ENCODE measurements at places on chromosomes 12 and 14. TPM values are rescaled to one million over a fixed set of nuclear protein-coding genes. Genes with fewer than 3 reads are reported as not detected.

IQSEC3 gene
- 0.97 TPM for polyA plus RNA-seq

VIPAS39 gene
- polyA plus RNA-seq = 10.5 TPM

CCDC175 gene
- not detected for polyA plus RNA-seq

MSRB3 gene
- polyA plus RNA-seq = not detected

TGM1 gene
- not detected for polyA plus RNA-seq

OTX2 gene
- not detected for polyA plus RNA-seq

SERPINA9 gene
- polyA plus RNA-seq = not detected

- H3K4me1 ChIP-seq = peaks cover 14% of the 10 kb centered on the region
- DNase-seq = no peak
- peak overlapping the region; percentile 88 for H3K27ac ChIP-seq
- H3K36me3 ChIP-seq = peaks cover 15% of the 10 kb centered on the region
- H3K4me3 ChIP-seq = peak overlapping the region; percentile 94
- no peaks in the 10 kb centered on the region for H3K27me3 ChIP-seq
Observed at GRCh38 chr14:60981633-60982455, 799 bp downstream of the SLC38A6 start.

- no peaks in the 10 kb centered on the region for H3K4me1 ChIP-seq
- no peak overlapping the region for H3K4me3 ChIP-seq
- H3K36me3 ChIP-seq = no peaks in the 10 kb centered on the region
Observed at GRCh38 chr14:94679937-94680861, 68.0 kb downstream of the SERPINA3 start.

DNA sequence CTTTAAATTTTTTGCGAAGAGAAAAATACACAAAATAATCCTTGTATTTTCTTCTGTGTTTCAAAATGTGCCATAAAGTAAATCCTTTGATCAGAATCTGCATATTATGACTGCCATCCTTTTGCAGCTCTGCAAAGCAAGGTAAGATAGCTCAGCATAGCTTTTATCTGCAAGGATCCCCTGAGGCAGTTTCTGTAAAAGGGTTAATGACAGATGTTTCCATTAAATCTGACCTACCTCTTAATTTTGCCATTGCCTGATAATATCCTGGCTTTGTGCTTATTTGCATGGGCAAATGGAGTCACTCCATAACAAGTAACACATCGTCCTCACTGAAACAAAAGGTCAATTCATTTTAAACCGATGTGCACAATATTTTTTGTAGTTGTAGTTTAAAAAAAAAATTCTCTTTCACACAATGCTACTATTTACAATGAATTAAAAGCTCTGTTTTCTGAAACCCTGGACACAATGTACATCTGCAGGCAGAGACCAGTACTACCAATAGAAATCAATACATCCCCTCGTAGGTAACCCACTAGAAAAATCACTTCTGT is 108.5 kb upstream of the SOX5 start:
- no peak for DNase-seq
- no peaks in the 10 kb centered on the region for H3K36me3 ChIP-seq
- no peaks in the 10 kb centered on the region for H3K27me3 ChIP-seq
- no peak overlapping the region for H3K4me3 ChIP-seq

DNA sequence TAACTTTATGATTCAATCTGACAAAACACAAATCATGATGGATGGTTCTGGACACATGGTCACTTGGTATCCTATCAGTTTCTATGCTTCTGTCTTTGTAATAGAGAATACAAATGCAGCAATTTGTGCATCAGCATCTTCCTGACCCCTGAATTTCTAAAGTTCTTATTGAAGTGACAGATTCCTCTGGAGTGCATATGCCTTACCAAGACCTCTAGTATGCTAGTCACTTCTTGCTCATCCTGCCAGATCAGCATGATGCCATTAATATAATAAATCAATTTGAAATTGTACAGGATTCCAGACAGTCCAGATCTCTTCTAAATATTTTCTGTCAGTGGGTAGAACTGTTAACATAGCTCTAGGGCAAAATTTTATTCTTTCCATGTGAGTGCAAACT is 40.6 kb upstream of the GLIPR1 start:
- no peak overlapping the region for H3K27ac ChIP-seq

GRCh38 chr12:13537623-13538022 is 341.1 kb downstream of the EMP1 start:
- H3K27ac ChIP-seq = no peak overlapping the region
- no peak overlapping the region for H3K4me3 ChIP-seq
- H3K27me3 ChIP-seq = no peaks in the 10 kb centered on the region
- H3K4me1 ChIP-seq = no peaks in the 10 kb centered on the region

DNA sequence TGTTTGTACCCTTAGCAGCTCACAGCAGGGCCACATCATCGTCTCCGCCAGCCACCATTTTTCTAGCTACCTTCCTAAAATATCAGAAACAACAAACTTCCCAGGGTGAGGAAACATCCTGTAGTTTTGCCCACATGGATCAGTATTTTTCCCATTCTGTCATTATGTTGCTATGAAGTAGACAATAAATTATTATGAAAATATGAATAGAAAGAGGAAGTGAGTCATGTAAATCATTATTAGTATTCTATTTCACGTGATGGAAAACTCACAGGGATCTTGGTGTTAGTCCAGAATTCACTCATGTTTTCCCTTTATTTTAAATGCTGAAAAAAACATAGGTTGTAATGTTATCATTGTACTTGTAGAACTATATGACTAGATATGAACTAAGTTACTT is 319.4 kb downstream of the SYT1 start:
- DNase-seq = no peak
- H3K4me3 ChIP-seq = no peak overlapping the region
- no peaks in the 10 kb centered on the region for H3K36me3 ChIP-seq

DNA sequence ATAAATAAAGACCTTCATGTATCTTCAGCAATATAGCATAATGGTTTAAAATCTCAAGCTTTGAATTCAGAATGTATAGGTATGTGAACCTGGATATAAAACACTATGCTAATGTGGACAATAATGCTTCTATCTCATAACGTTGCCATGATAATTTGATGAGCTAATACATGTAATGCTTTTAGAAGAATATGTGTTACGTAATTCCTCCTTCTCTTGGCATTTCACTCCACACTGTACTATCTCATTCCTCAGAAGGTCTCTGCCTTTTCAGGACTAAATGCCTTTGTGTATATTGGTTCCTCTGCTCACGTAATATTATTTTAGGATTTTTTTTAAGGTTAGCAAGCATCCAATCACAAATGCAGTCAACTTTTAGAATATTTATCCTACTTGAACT is 86.5 kb downstream of the FOXA1 start:
- no peaks in the 10 kb centered on the region for H3K36me3 ChIP-seq
- H3K4me3 ChIP-seq = no peak overlapping the region
- no peaks in the 10 kb centered on the region for H3K27me3 ChIP-seq
- H3K27ac ChIP-seq = no peak overlapping the region

DNA sequence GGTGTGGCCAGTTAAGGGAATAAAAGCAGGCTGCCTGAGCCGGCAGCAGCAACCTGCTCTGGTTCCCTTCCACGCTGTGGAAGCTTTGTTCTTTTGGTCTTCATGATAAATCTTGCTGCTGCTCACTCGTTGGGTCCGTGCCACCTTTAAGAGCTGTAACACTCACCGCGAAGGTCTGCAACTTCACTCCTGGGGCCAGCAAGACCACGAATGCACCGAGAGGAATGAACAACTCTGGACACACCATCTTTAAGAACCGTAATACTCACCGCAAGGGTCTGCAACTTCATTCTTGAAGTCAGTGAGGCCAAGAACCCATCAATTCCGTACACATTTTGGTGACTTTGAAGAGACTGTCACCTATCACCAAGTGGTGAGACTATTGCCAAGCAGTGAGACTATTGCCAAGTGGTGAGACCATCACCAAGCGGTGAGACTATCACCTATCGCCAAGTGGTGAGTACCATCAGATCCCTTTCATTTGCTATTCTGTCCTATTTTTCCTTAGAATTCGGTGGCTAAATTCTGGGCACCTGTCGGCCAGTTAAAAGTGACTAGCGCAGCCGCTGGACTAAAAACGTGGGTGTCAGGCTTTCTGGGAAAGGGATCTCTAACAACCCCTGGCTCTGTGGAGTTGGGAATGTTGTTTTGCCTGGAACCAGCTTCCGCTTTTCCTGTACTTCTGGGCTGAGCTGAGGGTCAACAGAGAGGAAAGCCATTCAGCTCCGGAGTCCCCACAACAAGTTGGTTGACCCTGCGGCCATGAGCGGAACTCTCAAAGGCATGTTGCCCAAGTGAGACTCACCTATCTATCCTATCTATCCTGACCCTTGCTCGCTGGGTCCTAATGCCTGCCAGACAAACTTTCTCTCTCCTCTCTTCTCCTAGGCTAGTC is at the start of gene DHRS2:
Gene DHRS2, plus strand, starts transcription at position 48 of the 895 bp plus-strand sequence. CDS start 2,501 bp downstream, outside the sequence.
- H3K27ac ChIP-seq = no peak within 1 kb of the TSS
- no peaks in the 10 kb centered on the region for H3K4me1 ChIP-seq
- H3K36me3 ChIP-seq = no peaks in the 10 kb centered on the region

- no peaks in the 10 kb centered on the region for H3K27me3 ChIP-seq
- no peaks in the 10 kb centered on the region for H3K4me1 ChIP-seq
- no peak for DNase-seq
Observed at GRCh38 chr14:35958499-35958898, 132.4 kb downstream of the BRMS1L start.

DNA sequence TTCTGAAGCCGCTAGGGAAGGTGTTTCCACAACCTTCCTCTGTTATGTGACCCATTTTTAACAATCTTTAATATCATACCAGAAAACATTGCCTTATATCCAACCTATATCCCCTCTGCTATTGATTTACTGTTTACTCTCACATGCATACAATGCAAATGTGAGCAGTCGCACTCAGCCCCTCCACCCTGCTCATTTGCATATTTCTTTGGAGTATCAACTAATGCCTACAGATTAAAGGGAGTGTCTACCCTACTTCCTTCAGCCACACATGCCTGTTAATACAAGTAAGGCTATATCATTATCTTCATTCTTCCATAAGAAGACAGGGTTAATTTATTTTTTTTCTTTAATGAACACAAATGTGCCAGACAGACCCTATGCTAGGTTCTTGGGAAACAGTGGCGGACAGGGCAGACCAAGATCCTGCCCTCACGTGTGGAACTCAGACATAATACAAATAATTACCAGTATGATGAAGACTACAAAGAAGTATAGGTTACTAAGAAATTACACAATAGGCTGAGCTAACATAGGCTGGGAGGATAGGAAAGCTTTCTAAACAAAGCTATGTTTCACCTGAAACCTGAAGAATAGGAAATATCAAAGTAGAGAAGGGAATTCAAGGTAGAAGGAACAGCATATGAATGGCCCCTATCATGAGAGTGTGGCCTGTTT is 107.3 kb upstream of the MDM1 start:
- no peak for DNase-seq
- H3K4me3 ChIP-seq = no peak overlapping the region

GRCh38 chr14:104293851-104294627 is 155.7 kb downstream of the KIF26A start:
- DNase-seq = no peak
- H3K4me3 ChIP-seq = no peak overlapping the region
- H3K4me1 ChIP-seq = no peaks in the 10 kb centered on the region
- no peaks in the 10 kb centered on the region for H3K36me3 ChIP-seq

DNA sequence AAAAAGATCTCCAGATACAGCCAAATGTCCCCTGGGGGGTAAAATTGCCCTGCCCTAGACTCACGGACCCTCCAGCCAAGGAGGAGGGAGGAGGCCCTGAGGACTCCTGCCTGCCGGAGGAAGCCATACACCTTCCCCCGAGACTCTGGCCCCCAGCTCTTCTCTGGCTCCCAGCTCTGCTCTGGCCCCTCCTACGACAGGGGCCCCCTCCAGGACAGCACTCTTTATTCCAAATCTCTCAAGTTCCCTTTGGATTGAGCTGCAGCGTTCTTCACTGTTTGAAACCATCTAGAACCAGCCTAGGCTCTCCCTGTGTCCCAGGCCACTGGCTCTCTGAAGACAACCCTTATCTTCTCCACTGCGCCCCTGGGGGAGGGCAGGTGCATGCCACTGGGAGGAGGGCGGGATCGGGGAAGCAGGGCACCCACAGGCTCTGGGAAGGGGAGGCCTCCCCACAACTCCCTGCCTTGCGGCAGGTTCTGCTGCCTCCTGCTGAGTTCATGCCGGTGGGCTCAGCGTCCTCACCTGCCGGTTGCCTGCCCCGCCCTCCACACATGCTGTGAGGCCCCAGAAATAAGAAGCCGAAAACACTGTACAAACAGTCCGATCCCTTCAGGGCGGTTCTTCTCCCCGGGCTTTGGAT is 112.7 kb downstream of the DICER1 start:
- H3K4me1 ChIP-seq = no peaks in the 10 kb centered on the region
- no peak overlapping the region for H3K27ac ChIP-seq
- no peak for DNase-seq
- no peaks in the 10 kb centered on the region for H3K36me3 ChIP-seq
- H3K4me3 ChIP-seq = no peak overlapping the region

- no peak overlapping the region for H3K4me3 ChIP-seq
- no peaks in the 10 kb centered on the region for H3K4me1 ChIP-seq
- no peaks in the 10 kb centered on the region for H3K36me3 ChIP-seq
- no peak overlapping the region for H3K27ac ChIP-seq
- H3K27me3 ChIP-seq = no peaks in the 10 kb centered on the region
Observed at GRCh38 chr12:13208533-13209435, 12.3 kb downstream of the EMP1 start.

DNA sequence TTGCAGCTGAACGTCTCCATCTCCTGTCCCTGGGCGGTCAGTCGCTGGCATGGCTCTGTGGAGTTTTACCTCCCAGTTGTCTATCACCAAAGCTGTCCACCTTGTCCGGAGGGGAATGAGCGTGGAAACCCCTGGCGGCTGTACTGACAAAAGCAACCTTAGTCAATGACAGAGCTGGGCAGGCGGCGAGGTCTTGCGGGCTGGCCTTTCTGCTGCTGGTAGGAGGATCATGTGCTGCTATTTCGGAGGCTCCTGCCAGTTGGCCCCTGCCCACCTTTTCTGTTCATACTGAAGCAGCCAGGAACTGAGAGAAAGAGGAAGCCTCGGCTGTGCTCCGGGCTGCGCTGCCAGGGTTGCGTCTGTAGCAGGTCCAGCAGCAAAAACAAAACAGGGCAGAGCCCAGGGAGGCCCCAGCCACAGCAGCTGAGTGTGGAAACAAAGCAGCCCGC is 57.7 kb downstream of the HMGA2 start:
- H3K27ac ChIP-seq = no peak overlapping the region
- no peak overlapping the region for H3K4me3 ChIP-seq
- no peaks in the 10 kb centered on the region for H3K4me1 ChIP-seq

DNA sequence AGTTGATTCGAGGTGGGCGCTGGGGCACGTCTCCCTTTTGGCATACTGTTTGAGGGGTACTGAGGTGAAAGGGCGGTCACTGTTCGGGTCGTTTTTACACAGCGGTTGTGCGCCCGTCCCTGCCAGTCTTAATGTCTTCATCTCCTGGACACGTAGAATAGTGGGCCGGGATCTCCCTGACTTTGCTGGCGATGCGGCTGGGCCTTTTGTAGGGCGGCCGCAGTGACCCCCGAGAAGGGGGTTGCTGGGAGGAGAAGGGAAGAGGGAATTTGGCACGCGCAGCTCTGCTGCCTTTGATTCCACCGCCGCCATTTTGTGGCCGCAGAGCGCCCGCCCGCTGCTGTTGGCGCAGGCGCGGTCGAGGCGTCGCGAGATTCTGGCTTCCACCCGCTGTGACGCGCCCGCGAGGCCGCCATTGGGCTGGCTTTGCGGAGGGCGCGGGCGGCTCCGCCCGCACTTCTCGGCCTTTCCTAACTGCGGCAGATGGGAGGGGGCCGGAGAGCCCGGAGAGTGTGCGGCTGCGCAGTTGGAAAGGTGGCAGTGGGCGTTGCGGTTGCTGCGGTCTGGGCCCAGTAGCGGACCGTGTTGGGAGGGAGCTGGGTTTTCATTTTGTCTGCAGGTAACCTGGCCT is 542 bp downstream of the SRSF5 start:
- H3K27ac ChIP-seq = peak overlapping the region; percentile 100
- peak overlapping the region; percentile 100 for H3K4me3 ChIP-seq
- H3K27me3 ChIP-seq = no peaks in the 10 kb centered on the region
- H3K4me1 ChIP-seq = peaks cover 33% of the 10 kb centered on the region

GRCh38 chr12:8078398-8078797 is 3.7 kb upstream of the NECAP1 start:
- H3K4me1 ChIP-seq = peaks cover 40% of the 10 kb centered on the region
- DNase-seq = peak; percentile 67
- no peak overlapping the region for H3K4me3 ChIP-seq
- no peaks in the 10 kb centered on the region for H3K36me3 ChIP-seq
- no peaks in the 10 kb centered on the region for H3K27me3 ChIP-seq
- peak overlapping the region; percentile 94 for H3K27ac ChIP-seq
